ENCODE measurements at places on chromosomes 7 and 10. TPM values are rescaled to one million over a fixed set of nuclear protein-coding genes. Genes with fewer than 3 reads are reported as not detected.

DNA sequence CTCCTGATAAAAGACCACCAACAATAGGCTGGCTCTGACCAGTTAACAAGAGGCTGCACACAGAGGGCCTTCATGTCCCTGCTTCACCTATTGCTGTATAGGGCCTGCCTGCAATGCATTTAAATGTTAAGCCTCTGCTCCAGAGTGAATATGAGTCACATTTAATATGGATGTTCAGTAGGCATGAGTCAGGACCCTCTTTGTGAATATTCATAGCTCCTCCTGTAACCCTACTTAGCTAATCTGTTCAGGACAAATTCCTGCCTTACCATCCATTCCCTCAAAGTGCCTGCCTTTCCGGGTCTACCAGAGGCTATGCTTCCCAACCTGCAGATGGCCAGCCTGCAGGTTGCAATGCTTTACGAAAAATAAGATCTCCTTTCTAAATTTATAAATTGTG is 32.5 kb downstream of the ARHGAP22 start:
- DNase-seq: no peak

DNA sequence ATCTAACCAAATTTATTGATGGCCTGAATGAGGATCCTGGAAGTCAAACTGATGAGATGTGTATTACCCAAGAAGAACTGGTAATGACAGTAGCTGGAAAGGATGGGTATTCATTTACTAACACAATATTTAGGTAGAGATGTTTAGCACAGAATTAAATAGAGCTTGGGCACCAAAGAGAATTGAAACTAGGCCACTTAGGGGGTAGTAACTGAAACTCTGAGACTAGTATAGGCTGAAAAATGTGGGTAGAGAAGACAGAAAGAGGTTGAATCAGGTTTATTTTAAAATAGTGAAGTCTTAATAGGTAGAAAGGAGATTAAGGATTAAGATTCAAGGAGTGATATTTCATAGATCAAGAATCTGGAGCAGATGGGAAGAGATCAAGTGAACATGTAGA is 155.8 kb downstream of the MLLT10 start:
- DNase-seq: no peak

- DNase-seq: no peak
Observed at GRCh38 chr7:132882714-132883428, 199.0 kb downstream of the CHCHD3 start.

- DNase-seq: no peak
Observed at GRCh38 chr7:155360495-155361345, 63.0 kb downstream of the INSIG1 start.

DNA sequence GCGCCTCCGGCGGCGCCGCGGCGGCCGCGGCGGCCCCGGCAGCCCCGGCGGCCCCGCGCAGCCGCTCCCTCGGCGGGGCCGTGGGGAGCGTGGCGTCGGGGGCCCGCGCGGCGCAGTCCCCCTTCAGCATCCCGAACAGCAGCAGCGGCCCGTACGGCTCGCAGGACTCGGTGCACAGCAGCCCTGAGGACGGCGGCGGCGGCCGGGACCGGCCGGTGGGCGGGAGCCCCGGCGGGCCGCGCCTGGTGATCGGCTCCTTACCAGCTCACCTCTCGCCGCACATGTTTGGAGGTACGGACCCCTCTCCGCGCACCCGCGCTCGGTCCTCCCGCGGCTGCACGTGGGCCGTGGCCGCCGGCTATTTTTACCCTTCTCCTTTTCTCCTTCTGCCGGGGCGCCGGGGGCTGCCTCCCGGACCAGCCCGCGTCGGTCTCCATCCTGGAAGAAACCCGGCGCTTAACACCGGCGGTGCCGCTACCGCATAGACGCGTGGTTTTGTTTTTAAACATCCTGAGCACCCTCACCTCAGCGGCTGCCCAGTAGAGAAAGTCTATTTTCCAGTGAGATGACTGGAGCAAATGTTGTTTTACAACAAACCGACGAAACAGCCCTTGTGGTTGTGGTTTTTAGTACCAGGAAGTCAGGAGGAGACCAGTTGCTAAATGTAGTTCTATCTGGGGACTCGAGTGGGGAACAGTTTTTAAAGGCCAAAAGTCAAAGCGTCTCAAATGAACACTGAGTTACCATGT is 1.3 kb downstream of the ZNRF2 start:
- peak; percentile 71 for DNase-seq

DNA sequence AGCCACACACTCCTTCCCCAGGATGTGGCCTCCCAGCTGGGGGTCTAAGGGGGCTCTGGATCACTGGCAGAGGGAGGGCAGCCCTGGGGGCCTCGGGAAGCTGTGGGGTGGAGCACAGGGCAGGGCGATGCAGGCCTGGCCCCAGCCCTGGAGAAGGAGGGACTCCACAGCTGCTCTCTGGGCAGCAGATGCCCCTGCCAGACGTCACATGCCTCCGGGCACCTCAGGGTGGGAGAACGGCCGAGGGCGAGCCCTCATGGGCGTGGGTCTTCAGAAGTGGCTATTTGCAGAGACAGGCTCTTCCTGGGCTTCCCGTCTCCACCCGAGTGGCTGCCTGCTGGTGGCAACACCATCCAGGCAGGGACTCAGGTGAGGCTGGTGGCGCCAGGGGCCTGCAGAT is 16.0 kb upstream of the ADGRA1 start:
- DNase-seq: no peak

GRCh38 chr7:64879086-64879730 is 23.9 kb upstream of the ZNF273 start:
- no peak for DNase-seq

DNA sequence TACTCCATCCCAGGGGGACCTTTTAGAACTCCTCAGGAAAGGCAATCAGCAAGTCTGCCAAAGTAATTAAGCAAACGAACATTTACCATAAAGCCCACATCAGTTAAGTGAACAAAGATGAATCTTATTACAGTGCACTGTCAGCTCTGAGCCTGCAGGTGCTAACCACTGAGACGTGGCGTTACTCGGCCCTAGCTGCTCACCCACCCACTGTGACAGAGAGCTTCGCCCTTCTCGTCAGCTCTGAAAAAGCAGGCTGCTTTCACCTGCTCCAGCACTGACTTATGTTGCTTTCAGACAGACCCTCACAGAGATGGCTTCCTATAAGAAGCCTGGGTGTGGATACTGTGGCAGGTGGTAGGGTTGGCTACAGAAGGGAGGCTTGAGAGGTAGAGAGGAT is 57.7 kb upstream of the KCNIP2 start:
- no peak for DNase-seq

- no peak for DNase-seq
Observed at GRCh38 chr10:48287417-48288391, 13.2 kb upstream of the FRMPD2 start.

- peak; percentile 35 for DNase-seq
Observed at GRCh38 chr10:22593636-22594198, 120.7 kb downstream of the PIP4K2A start.

DNA sequence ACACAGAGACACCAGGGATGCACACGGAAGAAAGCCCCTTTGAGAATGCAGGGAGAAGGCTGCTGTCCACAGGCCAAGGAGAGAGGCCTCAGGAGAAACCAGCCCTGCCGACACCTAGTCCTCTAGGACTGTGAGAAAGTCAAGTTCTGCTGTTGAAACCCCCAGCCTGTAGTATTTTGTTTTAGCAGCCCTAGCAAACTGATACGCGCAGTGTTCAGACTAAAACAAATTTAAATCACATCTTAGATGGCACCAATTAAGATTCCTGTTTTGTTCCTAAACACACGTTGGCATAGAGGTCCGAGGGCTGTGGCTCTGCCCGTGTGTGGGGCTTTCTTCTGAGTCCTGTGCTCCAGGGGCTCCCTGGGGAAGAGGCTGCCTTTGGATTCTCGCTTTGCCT is 21.7 kb downstream of the LMTK2 start:
- DNase-seq: no peak

DNA sequence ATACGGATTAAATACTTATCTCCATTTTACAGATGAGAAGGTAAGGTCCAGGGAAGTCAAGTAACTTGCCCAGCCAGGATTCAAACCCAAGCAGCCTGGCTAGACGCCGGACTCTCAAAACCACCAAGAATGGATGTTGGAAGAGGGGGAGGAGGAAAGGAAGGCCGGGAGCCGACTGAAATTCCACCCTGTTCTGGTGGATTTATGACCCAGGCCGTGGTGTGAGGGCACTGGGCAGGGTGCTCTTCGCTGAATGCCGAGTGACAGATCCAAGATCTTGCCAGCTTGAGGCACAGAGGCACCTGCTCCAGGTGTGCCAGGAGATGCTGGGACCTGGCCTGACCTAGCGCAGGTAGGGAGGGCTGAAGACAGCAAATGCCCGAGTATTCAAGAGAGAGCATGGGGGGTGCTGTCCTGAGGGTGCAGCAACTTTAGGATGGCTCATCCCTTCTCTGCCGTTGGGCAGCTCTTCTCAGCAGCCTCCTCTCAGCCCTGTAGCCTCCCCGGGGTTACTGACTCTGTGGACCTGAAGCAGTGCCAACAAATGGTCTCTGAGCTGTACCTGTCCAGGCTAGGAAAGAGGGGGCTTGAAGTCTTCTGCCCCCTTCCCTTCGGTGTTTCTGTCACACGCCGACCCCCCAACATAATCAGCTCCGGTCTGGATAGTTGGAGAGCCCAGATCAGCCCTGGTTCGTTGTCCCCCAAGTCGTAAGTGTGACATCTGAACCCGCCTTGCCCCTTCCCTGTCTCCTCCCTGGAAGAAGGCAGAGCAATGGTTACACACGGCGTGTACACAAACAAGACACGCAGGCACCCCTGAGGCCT is 713 bp downstream of the LOXL4 start:
- no peak for DNase-seq

DNA sequence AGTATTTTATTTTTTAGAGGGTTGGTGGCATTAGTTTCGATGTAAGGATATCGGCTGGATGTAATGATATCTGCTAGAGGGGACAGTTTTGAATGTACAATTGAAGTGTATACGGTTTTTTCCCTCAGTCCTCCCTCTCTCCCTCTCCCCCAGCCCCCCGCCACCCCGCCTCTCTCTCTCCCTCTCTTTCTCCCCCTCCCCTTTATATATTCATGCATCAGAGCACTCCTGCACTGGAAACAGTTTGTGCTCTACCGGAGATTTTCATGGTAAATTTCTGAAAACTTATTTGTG is 1.6 kb downstream of the GLCCI1 start:
- no peak for DNase-seq

DNA sequence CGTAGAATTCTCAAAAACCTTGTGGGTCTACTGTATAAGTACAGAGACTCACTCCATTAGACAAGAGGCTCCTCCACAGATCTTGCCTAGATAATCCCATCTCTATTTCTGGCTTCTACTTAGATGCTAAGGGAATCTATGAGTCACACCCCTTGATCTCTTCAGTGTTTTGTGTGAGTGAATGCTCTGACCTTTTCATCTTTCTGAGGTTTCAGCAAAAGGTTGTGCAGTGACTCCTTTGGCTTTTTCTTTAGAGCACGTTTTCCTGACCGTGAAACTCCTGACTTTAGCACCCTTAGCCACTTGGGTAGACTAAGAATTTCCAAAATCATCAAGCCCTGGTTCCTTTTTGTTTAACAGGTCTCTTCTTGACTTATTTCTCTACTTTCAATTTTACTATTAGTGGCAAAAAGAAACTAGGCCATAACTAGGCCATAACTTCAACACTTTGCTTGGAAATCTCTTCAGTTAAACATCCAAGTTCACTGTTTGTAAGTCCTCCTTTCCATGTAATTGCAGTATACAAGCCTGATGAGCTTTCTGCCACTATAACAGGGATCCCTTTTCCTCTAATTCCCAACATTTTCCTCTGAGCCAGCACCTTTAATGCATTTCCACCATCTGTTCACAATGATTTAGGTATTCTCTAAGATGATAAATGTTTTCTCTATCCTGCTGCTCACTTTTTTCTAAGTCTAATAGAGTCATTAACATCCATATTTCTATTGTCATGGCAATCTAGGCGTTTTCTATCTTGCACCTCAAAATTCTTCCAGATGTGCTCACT is 19.4 kb downstream of the COPG2 start:
- no peak for DNase-seq

- DNase-seq: no peak
Observed at GRCh38 chr7:151849008-151849878, 27.7 kb downstream of the PRKAG2 start.

GRCh38 chr10:91339729-91340128 is 70.4 kb upstream of the HECTD2 start:
- no peak for DNase-seq

DNA sequence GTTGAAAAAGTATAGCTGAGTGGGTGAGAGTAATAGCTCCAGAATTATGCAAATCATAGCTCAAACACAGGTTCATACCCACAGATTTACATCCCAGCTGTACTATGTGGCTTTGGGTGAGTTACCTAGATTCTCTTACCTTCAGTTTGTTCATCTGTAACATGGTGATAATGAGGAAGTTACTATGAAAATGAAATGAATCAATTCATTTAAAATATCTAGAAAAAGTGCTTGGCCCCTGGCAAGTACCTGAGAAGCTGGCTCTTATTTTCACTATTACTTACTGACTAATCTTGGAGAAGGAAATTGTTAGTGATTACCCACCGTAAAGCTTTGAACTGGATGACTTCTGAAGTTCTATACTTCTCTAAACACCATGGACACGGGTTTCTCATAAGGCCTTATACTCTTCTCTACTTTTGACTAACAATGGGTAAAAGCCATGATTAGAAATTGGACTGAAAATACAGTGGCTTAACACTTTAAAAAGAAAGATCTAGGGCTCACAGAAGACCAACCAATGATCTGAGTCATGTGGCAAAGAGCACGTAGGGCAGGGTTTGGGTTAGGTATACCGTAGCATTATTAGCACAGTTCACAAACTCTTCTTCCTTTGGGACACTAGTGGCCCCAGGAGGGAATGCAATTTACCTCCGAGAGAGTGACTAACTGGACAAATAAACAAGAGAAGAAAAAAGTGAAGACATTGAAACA is 149.2 kb downstream of the PLPP4 start:
- no peak for DNase-seq

DNA sequence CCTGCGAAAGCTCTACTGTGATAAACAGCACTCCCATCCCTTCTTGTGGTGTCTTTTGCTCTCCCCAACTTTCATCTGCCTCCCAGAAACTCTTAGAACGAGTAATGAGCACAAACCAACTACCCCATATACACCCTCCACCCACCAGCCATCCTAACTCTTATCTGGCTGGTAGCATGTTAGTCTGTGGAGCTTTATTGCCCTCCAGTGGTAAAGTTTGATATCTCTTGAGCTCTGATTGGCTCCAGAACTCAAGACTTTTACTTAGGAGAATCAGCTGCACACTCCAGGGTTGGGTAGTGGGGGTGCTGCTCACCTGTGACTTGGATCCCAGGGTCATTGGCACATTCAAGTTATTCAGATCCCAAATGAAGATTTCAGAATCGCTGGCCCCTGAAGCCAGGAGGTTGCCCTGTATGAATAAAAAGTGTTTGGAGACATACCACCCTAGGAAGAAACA is 10.9 kb downstream of the SEC31B start:
- DNase-seq: no peak

DNA sequence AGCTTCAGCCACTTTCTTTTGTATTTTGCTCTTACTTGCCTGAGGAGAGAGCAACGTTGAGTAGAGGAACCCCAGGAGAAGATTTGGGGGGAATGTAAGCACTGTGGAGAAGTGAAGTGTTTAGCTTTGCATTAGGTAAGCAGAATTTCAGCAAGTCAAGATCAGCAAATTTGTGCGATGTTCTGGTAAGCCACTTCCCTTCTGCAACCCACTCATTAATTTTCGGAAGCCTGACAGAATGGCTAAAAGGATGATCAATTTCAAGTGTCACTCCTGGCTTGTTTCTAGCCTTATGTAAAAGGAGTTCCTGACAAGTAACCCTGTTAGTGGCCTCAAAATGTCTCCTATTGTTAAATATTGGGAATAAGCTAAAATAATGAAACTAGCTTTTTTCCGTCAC is 48.5 kb upstream of the NXPH1 start:
- no peak for DNase-seq

ABCB8 gene
- 22.2 TPM for total RNA-seq

TMEM229A gene
- 0.75 TPM for total RNA-seq

SLC39A12 gene
- not detected for total RNA-seq

SCD gene
- 604 TPM for total RNA-seq

TMEM273 gene
- total RNA-seq: not detected

CRPPA gene
- 0.71 TPM for total RNA-seq

LRIT1 gene
- not detected for total RNA-seq

TLX1 gene
- total RNA-seq: not detected
